AG09309 (cell line): ENCODE measurements at places on chromosomes 5 and 9.

- DNase-seq = no peak
Measured at GRCh38 chr5:37966871-37967270, 127.0 kb upstream of the GDNF start.

- no peak for DNase-seq
Measured at GRCh38 chr5:69454460-69455249, 37.9 kb upstream of the OCLN start.

DNA sequence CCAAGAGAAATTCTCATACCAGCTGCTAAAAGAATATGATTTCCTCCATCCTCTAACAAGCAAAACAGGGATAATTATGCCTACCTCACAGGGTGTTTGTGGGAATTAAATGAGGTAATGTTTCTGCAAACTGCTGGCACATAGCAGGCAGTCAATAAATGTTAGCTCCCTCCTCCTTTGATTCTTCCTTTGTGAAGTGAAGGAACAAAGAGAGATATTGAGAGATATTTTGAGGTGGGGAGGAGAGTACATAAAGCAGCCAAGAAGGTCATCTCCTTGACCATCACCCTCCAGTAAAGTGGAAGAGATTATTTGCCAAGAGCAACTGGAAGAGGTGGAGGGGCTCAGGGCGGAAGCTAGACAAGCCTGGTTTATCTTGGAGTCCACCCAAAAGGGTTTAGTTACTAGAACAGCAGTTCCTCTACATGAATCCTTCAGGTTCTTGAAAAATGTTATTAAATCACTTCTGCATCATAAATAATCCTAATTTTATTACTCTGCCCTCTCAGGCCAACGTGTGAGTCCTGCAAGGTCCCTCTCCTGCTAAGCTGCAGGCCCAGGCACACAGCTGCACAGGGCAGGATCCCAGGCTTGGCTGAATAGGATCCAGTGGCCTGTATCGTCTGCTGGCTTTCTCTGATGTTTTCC lies 35.0 kb upstream of the TLE1 start:
- no peak for DNase-seq

GRCh38 chr9:81513059-81513458 lies 176.3 kb downstream of the TLE1 start:
- DNase-seq = no peak

DNA sequence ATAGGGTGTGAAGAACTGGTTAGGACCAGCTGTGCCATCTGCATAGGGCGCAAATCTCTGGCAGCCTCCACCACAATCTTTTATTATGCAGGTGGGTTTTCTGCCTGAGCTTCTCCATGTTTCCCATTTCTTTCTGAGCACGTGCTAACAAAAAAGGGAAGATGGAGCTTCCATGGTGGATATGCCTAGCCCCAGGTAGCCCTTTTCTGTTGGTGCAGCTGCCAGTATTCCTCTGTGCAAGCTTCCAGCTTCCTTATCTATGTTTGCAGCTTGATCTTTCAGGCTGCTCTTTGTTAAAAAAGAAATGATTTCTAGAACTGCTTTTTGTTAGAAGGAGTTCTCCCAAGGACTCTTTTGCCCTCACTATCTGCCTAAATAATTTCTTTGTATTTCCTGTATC lies 95.0 kb upstream of the EPB41L4A start:
- no peak for DNase-seq

- no peak for DNase-seq
Measured at GRCh38 chr5:163373436-163374084, 63.8 kb upstream of the CCNG1 start.

DNA sequence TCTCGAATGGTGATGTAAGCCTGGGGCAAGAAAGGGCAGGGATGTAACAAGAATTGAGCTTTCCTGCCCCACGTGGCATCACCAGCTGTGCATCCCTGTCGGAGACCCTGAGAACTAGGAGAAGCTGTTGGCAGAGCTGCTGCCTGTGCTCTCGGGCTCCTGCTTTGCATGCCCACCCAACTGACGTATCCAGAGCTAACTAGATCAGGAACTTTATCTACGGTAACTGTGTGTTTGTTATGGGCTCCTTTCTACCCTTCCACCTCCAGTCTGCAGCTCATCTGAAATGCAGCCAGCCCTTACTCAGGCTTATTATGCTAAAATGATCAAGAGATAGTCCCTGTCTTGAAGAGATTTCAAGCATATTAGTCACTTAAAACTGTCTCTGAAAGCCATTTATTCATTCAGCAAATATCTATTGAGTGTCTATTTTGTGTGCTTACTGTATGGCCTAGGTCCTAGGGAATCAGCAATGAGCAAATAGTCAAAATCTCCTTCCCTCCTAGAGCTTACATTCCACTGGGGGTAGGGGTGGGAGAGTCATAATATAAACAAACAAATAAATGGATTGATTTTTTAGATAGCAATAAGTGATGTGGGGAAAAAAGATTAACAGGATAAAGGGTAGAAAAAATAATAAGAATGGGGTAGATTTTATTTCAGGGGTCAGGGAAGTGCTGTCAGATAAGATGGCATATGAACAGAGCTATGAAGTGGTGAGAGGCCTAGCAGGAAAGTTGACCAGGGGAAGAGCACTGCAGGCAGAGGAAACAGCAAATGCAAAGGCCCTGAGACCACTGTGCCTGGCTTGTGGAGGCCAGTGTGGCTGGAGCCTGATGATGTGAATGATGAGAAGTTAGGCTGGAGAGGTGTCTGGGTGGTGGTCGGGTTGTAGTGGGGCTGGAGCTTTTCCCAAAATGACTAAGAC lies 118.2 kb downstream of the GALNT10 start:
- no peak for DNase-seq

GRCh38 chr5:33482335-33482734 lies 41.6 kb downstream of the TARS1 start:
- no peak for DNase-seq

- DNase-seq = no peak
Measured at GRCh38 chr5:157072508-157072907, 13.6 kb upstream of the HAVCR1 start.

DNA sequence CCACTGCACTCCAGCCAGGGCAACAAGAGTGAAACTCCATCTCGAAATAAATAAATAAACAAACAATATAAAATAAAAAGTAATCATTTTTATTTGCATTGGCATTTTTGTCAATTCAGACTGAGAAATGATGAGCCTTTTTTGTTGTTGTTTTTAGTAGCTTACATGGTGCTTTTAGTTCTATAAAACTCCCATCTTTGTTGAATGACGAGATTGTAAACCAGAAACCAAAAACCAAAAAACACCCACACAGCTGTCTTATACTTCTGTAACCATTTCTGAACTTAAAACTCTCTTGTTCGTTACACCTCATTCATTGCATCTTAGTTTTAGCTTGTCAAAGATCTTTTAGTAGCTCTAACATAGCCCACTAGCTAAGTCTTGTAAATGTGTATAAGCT lies 44.7 kb downstream of the GGTA1 start:
- DNase-seq = no peak

DNA sequence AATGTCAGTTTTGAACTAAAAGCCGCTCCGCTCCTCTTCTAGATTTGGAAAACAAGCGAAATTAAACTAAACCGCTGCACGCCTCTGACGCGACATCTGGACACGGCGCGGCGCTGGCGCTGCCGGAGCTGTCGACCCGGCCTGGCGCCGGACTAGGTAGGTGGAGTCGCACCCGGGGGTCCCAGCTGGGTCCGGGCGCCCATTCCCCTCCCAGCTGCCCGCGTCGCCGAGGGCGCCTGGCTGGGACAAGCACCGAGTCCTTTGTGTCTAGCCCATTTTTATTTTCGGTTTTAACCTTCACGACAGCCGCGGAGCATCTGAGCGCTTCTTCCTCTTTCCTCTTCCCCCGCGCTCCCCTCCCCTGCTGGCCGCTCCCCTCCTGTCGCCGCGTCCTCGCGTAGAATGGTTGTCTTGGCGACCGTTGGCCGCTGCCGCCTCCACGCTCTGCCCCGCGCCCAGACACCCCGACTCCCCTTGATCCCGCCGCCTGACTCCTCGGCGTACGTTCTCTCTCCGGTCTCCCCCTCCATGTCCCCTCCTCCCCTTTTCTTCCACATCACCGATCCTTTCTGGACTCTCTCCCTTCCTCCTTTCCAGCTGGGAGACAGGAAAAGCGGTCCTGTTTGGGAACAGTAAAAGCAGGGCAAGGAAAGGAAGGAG lies 545 bp downstream of the CDKN2B-AS1 start:
- DNase-seq = no peak

GRCh38 chr9:18861609-18862544 lies 171.1 kb downstream of the SAXO1 start:
- no peak for DNase-seq

DNA sequence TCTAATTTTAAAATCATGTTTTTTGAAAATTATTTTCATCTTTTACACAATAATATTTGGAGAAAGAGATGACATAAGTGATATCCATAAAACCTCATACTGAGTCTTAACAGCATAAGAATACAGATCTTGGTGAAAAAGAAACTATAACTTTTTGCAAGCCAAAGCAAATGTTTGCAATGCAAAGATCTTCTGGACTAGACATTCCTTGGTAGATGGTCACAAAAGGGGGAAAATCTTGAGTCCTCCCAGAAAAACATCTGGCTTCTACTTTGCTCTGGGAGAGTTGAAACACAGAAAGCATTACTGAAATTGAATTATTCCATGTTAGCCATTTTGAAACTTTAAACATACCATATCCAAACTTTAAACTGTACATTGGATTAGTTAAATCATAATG lies 308.2 kb downstream of the ANXA1 start:
- no peak for DNase-seq

- DNase-seq = no peak
Measured at GRCh38 chr5:42855811-42856210, 44.1 kb upstream of the SELENOP start.

- DNase-seq = no peak
Measured at GRCh38 chr5:66560371-66560770, 35.8 kb upstream of the MAST4 start.
